Muscle of leg (tissue), 16 donors: ENCODE measurements at places on chromosomes 7 and 10. TPM values are rescaled to one million over a fixed set of nuclear protein-coding genes. Genes with fewer than 3 reads are reported as not detected.

- no peak for DNase-seq
Observed at GRCh38 chr10:97083228-97083829, 102.4 kb downstream of the SLIT1 start.

- DNase-seq = peak; percentile 23
Observed at GRCh38 chr10:45526309-45526905, 146.2 kb downstream of the ZFAND4 start.

GRCh38 chr7:50584793-50585408, 19.7 kb upstream of the DDC start:
- DNase-seq = no peak

GRCh38 chr7:118214833-118215182, 9.7 kb upstream of the ANKRD7 start:
- DNase-seq = no peak

- no peak for DNase-seq
Observed at GRCh38 chr7:23335136-23335535, 36.0 kb downstream of the MALSU1 start.

GRCh38 chr10:96578022-96578421, 8.8 kb downstream of the TM9SF3 start:
- no peak for DNase-seq

DNA sequence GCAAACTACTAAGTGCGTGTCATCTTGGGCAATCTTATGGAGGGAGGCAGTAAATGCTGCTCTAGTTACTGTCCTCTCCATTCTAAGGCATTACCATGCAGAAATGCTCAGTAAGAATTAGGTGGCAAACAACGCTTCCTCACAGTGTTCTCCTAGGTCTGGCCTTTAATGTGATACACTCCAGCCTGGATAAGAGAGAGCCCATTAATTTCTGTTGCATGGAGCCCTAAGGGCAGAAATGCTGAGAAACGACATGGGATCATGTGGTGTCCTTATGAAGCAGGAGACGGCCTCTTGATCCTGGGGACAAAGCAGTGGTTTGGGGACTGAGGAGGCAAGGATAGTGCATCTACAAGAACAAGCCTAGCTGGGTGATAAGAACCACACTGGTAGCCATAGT, 44.0 kb downstream of the SLC25A13 start:
- no peak for DNase-seq

DNA sequence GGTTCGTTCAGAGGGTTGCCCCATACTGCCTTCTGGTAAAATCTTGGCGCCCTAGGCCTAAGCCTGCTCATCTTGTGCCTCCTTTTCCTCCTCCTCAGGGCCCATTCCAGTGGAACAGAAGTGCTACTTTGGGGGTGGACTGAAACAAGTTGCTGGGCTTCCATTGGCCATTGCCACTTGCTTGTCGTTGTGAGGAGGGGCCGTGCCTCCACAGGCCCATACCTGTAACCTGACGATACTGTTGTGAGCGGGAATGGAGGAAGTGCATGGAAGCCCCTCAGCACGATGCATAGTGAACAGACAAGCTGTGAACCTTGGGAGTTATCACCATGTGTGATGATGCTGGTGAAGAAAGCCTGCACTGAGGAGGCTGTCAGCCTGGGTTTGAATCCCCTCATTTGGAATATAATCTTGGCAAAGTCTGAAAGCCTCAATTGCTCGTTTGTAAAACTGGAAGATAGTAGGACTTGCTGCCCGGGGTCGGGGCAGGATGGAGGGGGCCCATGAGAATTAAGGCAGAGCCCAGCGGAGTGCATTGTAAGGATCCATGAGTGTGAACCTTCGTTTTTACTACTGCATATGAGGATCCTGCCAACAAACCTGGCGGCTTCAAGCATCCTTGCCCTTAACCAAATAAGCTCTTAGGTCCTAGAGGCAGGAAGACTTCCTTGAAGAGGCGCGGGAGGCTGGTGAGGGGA, 671 bp upstream of the PAPSS2 start:
- DNase-seq = peak; percentile 6

GRCh38 chr7:20240080-20240926, 23.1 kb upstream of the MACC1 start:
- no peak for DNase-seq

DNA sequence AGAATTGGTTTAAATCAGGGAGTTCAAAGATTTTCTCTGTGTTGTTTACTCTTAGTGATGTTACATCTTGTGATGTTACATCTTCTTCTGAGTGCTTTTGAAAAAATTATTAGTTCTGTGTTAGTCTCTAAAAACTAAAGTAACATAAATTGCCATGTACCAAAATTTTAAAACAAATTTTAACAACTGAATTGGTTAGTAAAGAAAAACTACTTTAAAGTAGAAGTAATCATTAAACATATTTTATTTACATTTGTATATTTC, 5.2 kb upstream of the IGF2BP3 start:
- DNase-seq = no peak

Gene DGKB
- total RNA-seq = 1.4 TPM

Gene FGL2
- total RNA-seq = 21.7 TPM

Gene OGDHL
- total RNA-seq = 0.31 TPM
